ENCODE measurements at places on chromosomes 13 and 19. TPM values are rescaled to one million over a fixed set of nuclear protein-coding genes. Genes with fewer than 3 reads are reported as not detected.

Gene URAD
- not detected for total RNA-seq

Gene SGCG
- total RNA-seq, result 12.5 TPM

Gene ZNF43
- total RNA-seq, result 3.4 TPM

Gene ACTL9
- not detected for total RNA-seq

Gene SULT2A1
- total RNA-seq, result not detected

Gene FBXO17
- 11.9 TPM for total RNA-seq

Gene NCCRP1
- total RNA-seq, result not detected

Gene RASAL3
- 0.09 TPM for total RNA-seq

Gene CALR3
- total RNA-seq, result not detected

Gene ZNF730
- 0.43 TPM for total RNA-seq

Gene STK24
- 37.5 TPM for total RNA-seq

Gene ARHGEF18
- total RNA-seq, result 28.7 TPM

Gene GADD45B
- total RNA-seq, result 24.9 TPM

Gene ATP12A
- not detected for total RNA-seq

Gene MIPEP
- total RNA-seq, result 21.8 TPM

Gene RGCC
- total RNA-seq, result 3.1 TPM

Gene ZIM2
- not detected for total RNA-seq

Gene TTYH1
- total RNA-seq, result not detected

Gene FAM83E
- 0.46 TPM for total RNA-seq

Gene TEX29
- total RNA-seq, result 0.09 TPM

Gene LRRC63
- total RNA-seq, result not detected

Gene SPACA7
- total RNA-seq, result not detected

Gene MYO1F
- total RNA-seq, result 0.37 TPM

Gene ZNF675
- total RNA-seq, result 3.5 TPM

Gene BEST2
- total RNA-seq, result not detected

Gene ZNF846
- 15.2 TPM for total RNA-seq

Gene NCAN
- total RNA-seq, result not detected

Gene LILRB4
- not detected for total RNA-seq

Gene TNFSF9
- total RNA-seq, result 0.37 TPM

Gene PAK4
- total RNA-seq, result 4.2 TPM

Measured in smooth muscle cell of bladder (primary cell).